A549 (cell line): ENCODE measurements at places on chromosomes 12 and 14.

DNA sequence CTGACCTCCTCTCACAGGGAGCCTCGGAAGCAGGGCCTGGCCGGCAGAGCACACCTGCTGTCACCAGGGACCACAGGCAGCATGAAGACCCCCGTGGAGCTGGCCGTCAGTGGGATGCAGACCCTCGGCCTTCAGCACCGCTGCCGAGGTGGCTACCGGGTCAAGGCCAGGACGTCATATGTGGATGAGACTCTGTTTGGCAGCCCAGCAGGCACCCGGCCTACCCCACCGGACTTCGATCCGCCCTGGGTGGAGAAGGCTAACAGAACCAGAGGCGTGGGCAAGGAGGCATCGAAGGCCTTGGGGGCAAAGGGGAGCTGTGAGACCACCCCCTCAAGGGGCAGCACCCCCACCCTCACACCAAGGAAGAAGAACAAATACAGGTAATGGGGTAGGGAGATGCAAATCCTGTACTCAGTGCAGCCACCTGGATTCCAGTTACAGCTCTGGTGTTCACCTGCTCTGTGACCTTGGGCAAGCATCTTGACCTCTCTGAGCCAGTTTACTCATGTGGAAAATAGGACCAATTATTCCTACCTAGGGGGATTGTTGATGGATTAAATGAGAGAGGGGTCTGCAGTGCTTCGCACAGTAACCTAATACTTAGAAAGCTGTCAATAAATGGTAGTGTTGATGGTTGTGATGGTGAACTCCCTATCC lies 1.3 kb downstream of the RITA1 start:
- DNase-seq: no peak

- DNase-seq: no peak
Measured at GRCh38 chr14:94163796-94164195, 10.3 kb upstream of the PPP4R4 start.

GRCh38 chr12:50542448-50542847 lies 37.7 kb downstream of the DIP2B start:
- DNase-seq: peak; percentile 28

DNA sequence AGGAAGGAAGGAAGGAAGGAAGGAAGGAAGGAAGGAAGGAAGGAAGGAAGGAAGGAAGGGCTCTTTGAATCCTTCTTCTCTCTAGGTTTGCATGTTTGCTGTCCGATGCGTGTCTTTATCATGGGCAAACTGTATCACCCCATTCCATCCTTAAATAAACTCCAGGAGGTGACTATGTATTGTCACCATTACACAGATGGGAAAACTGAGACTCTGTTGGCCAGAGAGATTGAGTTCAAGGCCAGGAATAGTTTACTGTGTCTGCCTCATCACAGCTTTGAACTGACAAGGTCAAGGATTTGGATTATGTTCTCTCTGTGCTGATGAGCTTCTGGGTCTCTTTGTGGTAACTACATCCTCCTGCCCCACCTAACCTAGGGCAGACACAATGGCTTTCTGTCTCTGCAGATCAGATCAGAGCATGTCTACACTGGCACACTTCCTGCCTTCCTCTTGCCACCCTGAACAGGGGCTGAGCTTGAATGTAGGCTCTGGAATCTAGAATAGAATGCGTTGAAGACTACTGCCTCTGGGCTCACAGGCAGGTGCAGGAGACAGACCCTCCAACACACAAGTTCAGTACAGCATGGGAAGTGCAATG lies 78.9 kb upstream of the MAP1LC3B2 start:
- DNase-seq: no peak

- DNase-seq: no peak
Measured at GRCh38 chr12:79678306-79678705, 12.5 kb downstream of the PAWR start.

DNA sequence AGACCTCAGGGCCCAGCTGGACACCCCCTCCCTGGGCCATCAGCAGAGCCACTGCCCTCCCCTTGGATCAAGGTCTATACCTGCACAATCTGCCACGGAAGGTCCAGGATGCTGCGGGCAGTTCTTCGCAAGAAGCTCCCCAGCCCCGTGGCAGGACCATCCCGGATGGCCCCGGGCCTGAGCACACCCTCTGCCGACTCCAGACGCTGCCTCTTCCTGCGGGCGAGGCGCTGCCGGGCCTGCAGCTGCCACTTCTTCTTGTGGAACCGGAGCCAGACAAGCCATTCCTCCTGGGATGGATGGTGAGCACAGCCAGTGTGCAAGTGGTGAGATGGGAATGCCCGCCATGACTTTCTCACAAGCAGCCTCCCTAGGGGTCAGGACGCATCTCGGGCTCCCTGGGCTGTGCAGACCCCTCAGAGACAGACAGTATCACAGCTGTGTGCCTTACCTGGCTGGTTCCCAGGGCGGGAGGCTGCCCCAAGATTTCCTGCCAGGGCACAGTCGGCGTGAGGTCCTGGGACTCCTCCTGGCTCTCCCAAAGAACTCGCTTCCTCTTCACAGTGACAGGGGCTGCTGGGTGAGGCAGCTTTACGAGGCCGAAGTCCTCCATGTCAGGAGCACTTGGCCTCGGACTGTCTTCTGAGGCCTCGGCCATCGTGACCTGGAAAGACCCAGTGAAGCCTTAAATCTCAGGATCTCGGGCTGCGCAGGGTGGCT lies 30.8 kb downstream of the P2RX2 start:
- no peak for DNase-seq

- no peak for DNase-seq
Measured at GRCh38 chr14:54674046-54674741, 107.3 kb downstream of the SAMD4A start.

- no peak for DNase-seq
Measured at GRCh38 chr14:80695869-80696268, 245.7 kb downstream of the CEP128 start.

DNA sequence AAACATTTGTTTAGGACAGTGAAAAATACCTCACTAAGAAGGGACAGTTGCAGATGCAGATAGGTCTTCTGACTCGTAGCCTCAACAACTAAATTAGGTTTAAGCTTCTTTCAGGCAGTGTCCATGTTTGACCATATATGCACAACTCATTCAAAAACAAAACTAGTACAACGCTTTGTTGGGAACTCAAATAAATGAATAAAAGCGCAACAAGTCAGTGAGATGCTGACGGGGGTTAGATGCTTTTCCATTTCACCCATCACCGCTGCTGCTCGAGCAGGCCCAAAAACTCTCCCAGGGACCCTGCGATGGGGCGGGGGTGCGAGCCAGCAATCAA lies 633 bp downstream of the RPAP3 start:
- no peak for DNase-seq

DNA sequence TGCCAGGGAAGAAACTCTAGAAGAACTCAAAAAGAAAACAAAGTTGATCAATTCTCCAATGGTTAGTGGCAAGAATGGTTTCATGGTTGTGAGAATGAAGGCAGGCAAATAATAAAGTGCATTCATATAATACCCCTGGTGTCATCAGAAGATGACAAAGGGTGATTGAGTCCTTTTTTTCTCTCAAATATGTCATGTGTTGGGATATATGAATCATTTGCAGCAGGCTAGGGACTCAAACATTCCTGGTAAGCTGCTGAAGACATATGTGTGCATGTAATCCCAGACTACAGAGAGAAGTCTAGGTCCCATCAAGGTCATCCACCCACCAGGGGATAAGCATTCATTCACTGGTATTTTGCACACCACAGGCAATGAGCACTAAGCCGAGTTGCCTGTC lies 82.4 kb upstream of the MYF6 start:
- no peak for DNase-seq

DNA sequence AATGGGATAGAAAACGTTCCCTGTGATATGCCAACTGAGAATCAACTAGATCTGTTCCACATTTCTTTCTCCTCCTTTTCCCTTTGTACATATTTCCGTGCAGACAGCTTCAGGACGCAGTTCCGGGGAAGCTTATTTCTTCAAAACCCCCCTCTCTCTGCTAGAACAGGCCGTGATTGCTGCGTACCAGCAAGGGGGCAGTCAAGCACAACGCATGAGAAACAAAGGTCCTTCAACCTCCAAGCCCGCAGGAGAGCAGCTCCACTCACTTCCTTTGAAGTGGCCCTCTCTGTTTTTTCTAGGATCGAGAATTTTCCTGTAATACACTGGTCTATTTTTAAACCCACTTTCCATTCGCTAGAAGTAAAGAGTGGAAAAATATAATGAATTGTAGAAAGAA lies 80.8 kb downstream of the ZNF664 start:
- DNase-seq: peak; percentile 44

- no peak for DNase-seq
Measured at GRCh38 chr14:83863042-83863774, 1666.7 kb upstream of the FLRT2 start.

- DNase-seq: peak; percentile 90
Measured at GRCh38 chr12:121795034-121795968, 1.8 kb upstream of the RHOF start.

- DNase-seq: no peak
Measured at GRCh38 chr14:69554500-69554899, 20.2 kb downstream of the CCDC177 start.

- DNase-seq: no peak
Measured at GRCh38 chr14:98578204-98578603, 693.8 kb downstream of the BCL11B start.

GRCh38 chr12:45729233-45730083 lies at the start of gene ARID2:
Gene ARID2 (plus strand): TSS chr12:45729706. CDS start chr12:45729837, 131 bp downstream.
- no peak for DNase-seq

GRCh38 chr12:124162151-124163110 lies 132.5 kb upstream of the RFLNA start:
- DNase-seq: peak; percentile 12

DNA sequence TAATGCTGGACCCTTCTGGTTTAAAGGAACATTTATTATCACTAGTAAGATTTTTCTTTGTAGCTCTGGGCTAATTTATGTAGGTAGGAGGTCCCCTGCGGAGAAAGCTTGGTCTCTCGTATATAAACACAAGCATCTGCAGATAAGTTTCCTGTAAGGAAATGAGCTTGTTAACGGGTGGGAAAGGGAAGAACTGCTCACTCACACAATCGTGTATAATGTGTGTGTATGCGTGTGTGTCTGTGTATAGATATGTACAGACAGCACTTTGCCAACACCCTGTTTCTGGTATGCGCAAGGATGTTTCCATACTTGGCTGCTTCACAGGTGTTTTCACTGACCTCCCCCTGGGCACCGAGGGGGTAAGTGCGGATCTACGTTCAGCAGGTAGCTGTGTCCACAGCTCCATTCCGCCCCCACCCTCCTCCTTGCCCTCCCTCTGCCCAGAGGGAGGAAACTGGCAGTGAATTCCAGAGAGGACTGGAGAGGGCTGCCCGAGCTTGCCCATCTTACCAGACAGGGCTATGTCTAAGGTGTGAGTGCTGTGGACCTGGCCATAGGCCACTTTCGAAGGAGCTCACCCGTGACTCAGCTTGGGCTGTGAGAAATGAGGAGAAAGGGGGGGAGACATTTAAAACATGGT lies 65.2 kb downstream of the NINJ2 start:
- DNase-seq: no peak

- DNase-seq: no peak
Measured at GRCh38 chr14:42200957-42201356, 594.3 kb downstream of the LRFN5 start.

GRCh38 chr12:64931981-64932380 lies 107.5 kb downstream of the TBC1D30 start:
- no peak for DNase-seq

DNA sequence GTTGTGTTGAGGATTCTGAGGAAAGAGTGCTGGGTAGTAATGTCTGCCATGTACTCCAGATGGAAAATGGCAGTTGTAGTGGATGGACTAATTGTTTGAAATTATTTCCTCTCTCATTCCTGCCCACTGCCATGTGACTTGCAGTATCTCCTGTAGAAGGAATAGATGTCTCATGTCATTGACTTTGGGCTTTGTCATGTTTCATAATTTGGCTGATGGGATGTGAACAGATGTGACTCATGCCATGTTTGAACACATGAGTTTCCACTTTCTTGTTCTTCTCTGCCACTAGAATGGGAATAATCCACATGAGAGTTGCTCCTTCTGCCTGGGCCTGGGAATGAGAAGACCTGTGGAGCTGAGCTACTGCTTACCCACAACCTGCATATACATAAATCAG lies 2.4 kb upstream of the CALCOCO1 start:
- no peak for DNase-seq

GRCh38 chr12:66916189-66916588 lies 237.3 kb upstream of the GRIP1 start:
- DNase-seq: no peak

- no peak for DNase-seq
Measured at GRCh38 chr12:127550271-127550670, 716.7 kb upstream of the TMEM132C start.

GRCh38 chr12:95996034-95996658 lies at the start of gene HAL:
Gene HAL (minus strand): TSS chr12:95996344. CDS start chr12:95995910, 434 bp downstream.
- DNase-seq: no peak

- DNase-seq: peak; percentile 39
Measured at GRCh38 chr12:118055144-118055557, 5.8 kb downstream of the WSB2 start.

DNA sequence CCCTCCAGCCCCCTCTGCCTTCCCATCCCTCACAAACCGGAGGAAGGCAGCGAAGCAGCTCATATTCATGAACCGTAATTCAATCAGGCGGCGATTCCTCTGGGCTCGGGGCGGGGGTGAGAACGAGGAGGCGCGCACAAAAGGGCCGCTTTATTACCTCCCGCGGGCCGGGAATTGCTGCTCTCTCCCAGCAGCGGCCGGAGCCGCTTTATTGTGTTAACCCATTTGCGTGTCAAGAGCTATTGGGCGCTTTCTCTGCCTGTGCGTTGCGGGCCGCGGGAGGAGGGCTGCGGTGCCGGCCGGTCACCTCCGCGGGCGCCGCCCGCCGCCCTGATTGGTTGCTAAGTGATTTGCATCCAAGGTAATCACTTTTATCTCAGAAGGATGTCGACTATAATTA lies 4.8 kb downstream of the FAM222A start:
- no peak for DNase-seq

DNA sequence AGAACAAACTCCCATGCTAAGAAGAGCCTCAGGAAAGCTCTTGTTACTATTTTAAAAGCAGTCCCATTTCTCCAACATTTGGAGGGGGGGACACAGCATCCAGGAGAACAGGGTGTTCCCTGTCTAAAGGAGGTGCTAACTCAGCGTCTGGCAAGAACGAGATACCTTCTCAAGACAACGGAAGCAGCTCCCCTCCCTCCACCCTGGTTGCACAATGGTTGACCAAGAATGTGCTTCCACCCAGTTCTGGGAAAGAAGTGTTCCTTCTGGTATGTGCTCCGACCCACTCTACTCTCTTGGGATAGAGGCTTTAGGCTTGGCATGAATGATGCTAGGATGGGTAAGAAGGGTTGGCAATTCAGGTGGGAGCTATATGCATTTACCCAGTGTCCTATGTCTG lies 1.5 kb upstream of the KRT6A start:
- no peak for DNase-seq

GRCh38 chr12:93819050-93819491 lies 141.9 kb downstream of the CRADD start:
- DNase-seq: no peak

GRCh38 chr12:30025317-30025716 lies 241.6 kb upstream of the TMTC1 start:
- DNase-seq: no peak

- DNase-seq: peak; percentile 41
Measured at GRCh38 chr14:64387232-64387781, 846 bp upstream of the MTHFD1 start.

DNA sequence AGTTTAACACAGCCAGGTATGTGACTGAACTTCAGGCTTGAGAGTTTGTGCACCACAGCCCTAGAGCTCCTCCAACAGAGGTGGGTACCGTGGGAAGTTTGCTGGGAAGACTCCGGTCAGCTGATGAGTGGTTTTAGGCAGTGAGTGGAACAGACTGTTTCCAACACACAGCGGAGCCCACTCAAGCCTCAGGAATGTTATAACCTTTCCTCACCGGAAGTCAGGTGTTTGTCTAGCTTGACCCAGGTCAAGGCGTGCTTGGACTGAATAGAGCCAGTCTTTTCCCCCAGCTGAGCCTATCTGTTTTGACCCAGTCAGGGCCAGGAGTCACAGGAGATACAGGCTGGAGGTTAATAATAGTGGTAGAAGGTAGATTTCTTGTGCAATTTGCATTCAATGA lies 138.4 kb upstream of the PARP11 start:
- DNase-seq: no peak
